RPMI7951 (cell line): ENCODE measurements at places on chromosomes 11 and 22. TPM values are rescaled to one million over a fixed set of nuclear protein-coding genes. Genes with fewer than 3 reads are reported as not detected.
A peak's percentile ranks its signal among the peaks of the same experiment; 100 is the strongest.

DNA sequence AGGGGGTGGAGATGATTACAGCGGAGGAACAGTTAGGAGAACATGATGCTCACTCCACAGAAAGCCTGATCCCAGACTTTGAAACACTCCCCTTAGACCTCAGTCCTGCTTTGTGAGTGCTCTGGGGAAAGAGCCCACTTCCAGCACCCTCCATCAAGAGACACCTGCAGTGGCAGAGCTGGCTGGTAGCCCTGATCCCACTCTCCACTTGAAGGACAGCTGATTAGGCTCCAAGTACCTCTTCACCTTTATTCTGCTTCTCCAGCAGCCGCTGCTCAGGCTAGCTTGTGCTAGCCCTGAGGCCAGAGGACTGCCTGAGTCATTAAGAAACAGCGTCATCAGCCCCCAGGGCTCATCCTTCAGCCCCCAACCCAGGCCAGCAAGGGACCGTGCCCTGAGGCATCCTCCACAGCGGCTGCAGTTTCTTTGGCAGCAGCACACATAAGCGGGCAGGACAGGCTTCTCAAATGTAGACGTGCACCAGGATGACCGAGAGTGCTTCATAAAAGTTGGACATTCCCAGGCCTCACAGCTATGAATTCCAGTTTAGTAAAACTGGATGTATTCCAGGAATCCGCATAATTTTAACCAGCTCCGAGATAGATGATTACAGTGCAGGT, 146.0 kb upstream of the TBCEL start:
- no peak for DNase-seq

Gene KRTAP5-2
- total RNA-seq = not detected in 2 replicates

- no peak for DNase-seq
Observed at GRCh38 chr22:41862160-41862529, 29.2 kb downstream of the SREBF2 start.

- no peak for DNase-seq
Observed at GRCh38 chr11:1835671-1836010, 851 bp downstream of the SYT8 start.

DNA sequence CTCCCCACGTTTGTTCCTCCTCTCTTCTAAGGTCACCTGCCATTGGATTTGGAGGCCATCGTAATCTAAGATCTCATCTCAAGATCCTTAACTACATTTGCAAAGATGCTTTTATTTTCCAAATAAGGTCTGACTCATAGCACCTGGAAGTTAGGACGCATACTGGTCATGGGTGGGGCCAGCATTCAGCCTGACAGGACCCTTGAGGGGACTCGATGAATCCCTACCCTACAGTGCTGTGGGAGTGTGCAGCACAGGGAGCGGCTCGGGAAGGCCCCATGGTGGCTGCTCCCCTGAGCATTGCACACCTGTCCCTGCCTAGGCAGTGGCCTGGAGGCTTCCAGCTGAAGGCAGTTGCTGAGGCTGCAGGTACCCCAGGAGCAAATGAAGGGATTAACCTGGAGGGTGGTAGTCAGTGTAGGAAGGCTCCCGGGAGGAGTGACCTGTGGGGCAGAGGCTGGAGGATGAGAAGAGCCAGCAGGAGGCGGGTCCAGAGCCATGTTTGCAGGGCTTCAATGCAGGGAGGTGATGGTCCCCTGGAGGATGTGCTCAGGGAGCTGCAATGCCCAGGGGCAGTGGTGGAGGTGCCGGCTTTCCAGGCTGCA, 362.2 kb downstream of the CTTN start:
- DNase-seq = no peak

Gene KRTAP5-1
- total RNA-seq = not detected in 2 replicates

- no peak for DNase-seq
Observed at GRCh38 chr22:35363566-35364086, 17.3 kb upstream of the HMOX1 start.

- DNase-seq = no peak
Observed at GRCh38 chr22:29623059-29623458, 19.6 kb downstream of the NF2 start.

Gene MUC5AC
- total RNA-seq = not detected in 2 replicates

DNA sequence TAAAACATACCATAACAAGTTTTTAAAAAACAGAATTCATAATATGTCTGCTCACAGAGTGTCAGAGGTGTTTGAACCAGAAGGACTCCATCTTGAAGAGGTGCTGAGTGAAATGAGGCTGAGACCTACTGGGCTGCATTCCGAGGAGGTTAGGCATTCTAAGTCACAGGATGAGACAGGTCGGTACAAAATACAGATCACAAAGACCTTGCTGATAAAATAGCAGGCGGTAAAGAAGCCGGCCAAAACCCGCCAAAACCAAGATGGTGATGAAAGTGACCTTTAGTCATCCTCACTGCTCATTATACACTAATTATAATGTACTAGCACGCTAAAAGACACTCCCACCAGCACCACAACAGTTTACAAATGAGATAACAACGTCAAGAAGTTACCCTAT, 116.4 kb downstream of the ARHGAP32 start:
- DNase-seq = no peak

GRCh38 chr11:45085646-45086501, 60.6 kb upstream of the PRDM11 start:
- no peak for DNase-seq

Gene OR52N4
- not detected in 2 replicates for total RNA-seq

DNA sequence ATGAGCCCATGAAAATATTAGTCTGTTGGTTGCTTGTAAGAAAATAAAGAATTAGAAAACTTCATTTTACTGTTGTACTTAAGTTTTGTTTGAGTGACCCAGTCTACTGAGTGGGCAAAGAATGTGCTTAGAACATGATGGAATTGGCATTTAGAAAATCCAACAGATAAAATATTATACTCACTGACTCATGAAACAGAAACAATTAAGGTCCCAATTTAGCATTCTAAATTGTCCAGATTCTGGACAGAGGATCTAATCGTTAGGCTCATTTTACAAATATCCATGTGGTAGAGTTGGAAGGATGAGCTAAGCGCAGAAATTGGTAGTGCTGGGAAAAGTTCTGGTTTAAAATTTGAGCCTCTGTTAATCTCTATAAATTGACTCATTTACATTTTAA, 45.4 kb downstream of the METTL15 start:
- DNase-seq = no peak

GRCh38 chr11:113476553-113476952, 1.4 kb upstream of the DRD2 start:
- DNase-seq = no peak

GRCh38 chr11:121472312-121472711, 19.5 kb upstream of the SORL1-AS1 start:
- DNase-seq = no peak

- no peak for DNase-seq
Observed at GRCh38 chr11:67492801-67493547, 10.1 kb downstream of the AIP start.

GRCh38 chr11:7197469-7197868, 54.2 kb upstream of the SYT9 start:
- DNase-seq = no peak

DNA sequence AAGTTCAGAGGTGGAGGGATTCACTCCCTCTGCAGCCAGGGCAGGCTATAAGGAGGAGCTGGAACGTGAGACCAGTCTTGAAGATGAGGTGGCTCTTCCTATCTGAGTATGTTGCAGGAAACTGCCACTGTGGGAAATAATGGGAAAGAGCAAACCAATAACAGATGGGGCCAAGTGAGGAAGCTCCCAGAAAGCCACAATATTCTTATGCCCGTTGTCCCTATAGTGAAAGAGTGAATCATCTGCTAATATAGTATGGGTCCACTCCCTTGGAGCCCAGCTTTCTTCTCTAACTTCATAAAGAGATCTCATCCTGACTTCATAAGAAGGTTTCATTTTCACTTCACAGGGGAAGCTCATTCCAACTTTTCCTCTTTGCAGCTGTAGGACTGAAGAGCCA, 206.4 kb downstream of the BLID start:
- DNase-seq = peak; percentile 87

Gene TMPRSS4
- not detected in 2 replicates for total RNA-seq

Gene PAMR1
- under 0.01 and 0.24 TPM in 2 replicates for total RNA-seq

- DNase-seq = peak; percentile 61
Observed at GRCh38 chr11:5380740-5381342, 2.8 kb upstream of the OR51M1 start.

DNA sequence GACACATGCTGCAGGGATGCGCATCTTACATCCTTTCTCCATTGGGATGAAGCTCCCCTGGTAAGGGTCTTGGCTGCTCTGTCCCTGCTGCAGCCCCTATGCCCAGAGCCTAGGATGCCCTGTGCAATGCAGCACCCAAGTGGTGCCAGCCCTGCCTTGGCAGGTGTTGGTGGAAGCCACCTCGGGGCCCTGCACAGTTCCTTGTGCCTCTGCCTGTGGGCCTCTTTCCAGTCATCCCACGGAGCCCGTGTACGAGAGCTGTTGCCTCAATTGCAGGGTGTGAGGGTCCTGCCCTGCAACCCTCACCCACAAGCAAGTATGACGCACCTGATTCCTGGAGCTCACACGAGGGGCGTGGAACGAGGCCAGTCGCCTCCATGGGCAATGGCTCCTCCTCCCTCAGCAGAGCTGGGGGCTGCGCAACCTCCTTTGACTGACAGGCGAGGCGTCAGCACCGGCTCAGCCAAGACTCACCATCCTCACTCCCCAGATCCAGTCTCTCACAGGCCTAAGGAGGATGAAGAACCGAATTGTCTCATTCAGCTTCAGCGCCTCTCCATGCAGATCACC, 719.6 kb downstream of the BRD1 start:
- no peak for DNase-seq

Gene ZNF202
- 5.5 and 11.3 TPM in 2 replicates for total RNA-seq

- DNase-seq = peak; percentile 69
Observed at GRCh38 chr11:11985016-11985715, 23.3 kb downstream of the DKK3 start.

Gene UQCR10
- total RNA-seq = 120 and 150 TPM in 2 replicates

DNA sequence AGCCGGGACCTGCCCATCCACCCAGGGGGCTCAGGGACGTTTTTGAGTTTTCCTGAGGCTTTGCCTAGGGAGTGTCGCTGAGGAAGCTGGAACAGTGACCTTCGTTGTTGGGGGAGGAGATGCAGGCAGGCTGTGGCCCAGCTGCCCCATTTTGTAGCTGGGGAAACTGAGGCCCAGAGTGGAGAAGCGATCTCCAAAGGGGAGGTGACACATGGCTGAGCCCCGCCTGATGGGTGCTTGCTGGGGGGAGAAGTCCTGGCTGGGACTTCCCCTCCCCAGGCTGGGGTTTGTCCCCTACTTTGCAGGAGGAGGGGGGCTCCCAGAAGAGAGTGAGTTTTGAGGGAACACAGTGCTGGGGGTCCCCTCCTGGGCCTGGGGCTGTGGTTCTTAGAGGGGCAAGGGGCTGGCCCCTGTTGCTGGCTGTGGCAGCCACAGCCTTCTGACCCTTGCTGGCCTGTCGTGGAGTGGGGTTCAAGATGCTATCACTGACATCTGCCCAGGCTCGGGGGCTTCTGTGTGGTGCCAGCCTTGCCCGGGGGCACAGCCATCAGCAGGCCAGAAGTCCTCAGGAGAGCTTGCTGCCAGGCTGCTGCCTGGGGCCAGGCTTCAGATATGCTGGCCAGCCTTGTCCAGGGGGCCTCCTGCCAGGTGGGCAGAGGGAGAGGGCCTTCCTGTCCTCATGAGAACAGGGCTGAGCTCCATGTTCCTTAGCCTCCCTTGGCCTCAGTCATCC, 21.4 kb downstream of the KCNQ1 start:
- no peak for DNase-seq

- DNase-seq = no peak
Observed at GRCh38 chr22:39920134-39920743, 19.4 kb downstream of the GRAP2 start.

- DNase-seq = peak; percentile 2
Observed at GRCh38 chr11:57974848-57975601, 48.7 kb upstream of the OR9Q1 start.

- no peak for DNase-seq
Observed at GRCh38 chr11:109838026-109838425, 255.2 kb upstream of the ZC3H12C start.

Gene CHRNA10
- total RNA-seq = 0.20 and 0.36 TPM in 2 replicates

Gene SHANK3
- 0.10 and 0.12 TPM in 2 replicates for total RNA-seq

Gene WNT11
- total RNA-seq = 17.4 and 28.7 TPM in 2 replicates

- peak; percentile 82 for DNase-seq
Observed at GRCh38 chr11:76824083-76824939, 36.4 kb upstream of the ACER3 start.

Gene NRIP3
- total RNA-seq = 31.7 and 31.8 TPM in 2 replicates
